ENCODE measurements at places on chromosomes 2 and 18.

- DNase-seq: peak; percentile 85
Observed at GRCh38 chr2:231904161-231904611, 22.0 kb downstream of the NPPC start.

DNA sequence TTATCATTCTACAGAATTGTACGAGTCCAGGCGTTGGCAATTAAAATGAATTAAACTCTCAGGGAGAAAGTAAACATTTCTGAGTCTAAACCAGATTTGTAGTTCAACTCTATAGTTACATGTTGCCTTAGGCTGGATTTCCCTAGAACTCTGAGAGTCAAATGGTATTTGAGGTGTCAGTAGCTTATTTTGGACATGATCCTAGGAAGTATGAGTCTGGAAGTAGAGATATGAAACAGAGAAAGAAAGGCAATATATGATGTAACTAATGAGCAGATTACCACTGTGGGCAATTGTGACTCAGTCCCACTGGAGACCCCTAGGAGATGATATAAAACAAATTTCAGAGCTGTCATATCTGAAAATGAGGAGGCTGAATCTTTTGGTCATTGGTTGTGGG is 199.1 kb upstream of the UBE2E3 start:
- DNase-seq: no peak

- DNase-seq: no peak
Observed at GRCh38 chr2:10322973-10323372, 20.3 kb downstream of the HPCAL1 start.

DNA sequence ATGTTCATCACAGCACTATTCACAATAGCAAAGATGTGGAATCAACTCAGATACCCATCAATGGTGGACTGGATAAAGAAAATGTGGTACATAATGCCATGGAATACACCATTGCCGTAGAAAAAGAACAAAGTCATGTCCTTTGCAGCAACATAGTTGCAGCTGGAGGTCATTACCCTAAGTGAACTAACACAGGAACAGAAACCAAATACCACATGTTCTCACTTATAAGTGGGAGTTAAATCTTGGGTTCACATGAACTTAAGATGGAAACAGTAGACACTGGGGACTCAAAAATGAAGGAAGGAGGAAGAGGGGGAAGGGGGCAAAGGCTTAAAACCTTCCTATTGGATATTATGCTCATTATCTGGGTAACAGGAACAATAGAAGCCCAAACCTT is 228.1 kb upstream of the RAB6C start:
- DNase-seq: no peak

- DNase-seq: no peak
Observed at GRCh38 chr2:42118754-42119569, 50.2 kb upstream of the EML4 start.

DNA sequence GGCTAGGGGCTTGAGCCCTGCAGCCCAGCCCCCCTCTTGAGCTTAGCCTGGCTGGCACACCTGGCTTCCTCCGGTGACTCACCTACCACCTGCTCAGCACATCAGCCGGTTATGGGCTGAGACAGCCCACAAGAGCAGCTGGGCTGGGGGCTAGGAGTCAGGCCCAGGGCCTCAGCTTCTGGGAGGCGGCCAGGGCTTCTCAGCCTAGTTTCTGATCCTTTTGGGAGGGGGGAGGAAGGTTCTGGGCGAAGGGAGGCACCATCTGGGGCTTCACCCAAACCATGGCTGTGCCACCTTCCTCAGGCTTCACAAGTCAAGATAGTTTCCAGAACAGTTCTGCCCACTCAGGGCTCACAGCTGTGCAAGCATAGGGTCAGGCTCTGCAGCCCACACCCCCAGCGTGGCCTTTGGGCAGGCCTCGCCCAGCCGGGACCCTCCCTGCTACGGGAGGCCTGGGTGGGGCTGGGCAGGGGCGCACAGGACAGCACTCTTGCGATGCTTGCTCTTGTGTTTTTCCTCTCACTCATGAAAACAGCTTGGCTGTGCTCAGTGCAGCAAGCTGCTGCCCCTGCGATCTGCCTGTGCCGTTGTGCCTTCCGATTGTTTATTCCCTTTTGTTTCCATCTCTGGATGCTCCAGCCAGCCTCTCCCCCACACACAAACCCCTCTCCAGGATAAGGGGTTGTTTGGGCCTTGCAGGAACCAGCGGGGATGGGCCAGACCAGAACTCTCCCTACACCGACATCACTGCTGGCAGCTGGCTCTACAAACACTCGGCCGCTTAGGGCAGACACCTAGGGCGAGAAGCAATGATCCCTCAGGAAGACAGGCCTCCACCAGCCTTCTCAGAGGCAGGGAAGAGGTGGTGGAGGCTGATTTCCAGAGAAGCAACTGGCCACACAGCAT is 26.1 kb upstream of the SEMA4C start:
- DNase-seq: no peak

GRCh38 chr2:114526841-114527240 is 84.4 kb downstream of the DPP10 start:
- no peak for DNase-seq

GRCh38 chr18:49412679-49413078 is 47.8 kb downstream of the DYM start:
- no peak for DNase-seq

DNA sequence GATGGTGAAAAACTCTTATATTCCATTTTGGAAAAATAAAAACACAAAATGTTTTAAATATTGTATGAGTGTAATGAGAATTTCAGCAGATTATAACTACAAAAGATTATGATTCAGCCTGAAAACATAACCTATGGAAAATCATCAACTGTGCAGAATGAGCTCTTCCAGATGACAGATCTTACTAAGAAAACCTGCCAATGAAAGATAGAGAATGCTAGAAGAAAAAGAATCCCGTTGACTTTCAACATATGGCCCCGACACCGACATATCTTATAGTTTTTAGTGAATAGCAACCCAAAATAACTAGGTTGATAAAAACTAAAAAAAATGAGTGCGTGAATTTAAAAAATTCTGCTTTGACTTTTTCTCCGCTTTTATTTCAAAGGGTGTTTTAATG is 178.0 kb downstream of the BABAM2 start:
- DNase-seq: no peak

GRCh38 chr2:117801826-117802225 is 12.7 kb upstream of the DDX18 start:
- no peak for DNase-seq
